Activated CD4-positive, alpha-beta T cell treated with anti-CD3 and anti-CD28 coated beads, Interleukin-2, amount 50 U/mL, for 24 hours (primary cell): ENCODE measurements at places on chromosomes 12 and 14.

GRCh38 chr12:18998343-18999261 lies 130.9 kb upstream of the PLEKHA5 start:
- DNase-seq = no peak

GRCh38 chr14:60487211-60487610 lies 1.3 kb upstream of the C14orf39 start:
- no peak for DNase-seq

- no peak for DNase-seq
Observed at GRCh38 chr12:111352296-111352993, 16.4 kb downstream of the PHETA1 start.

DNA sequence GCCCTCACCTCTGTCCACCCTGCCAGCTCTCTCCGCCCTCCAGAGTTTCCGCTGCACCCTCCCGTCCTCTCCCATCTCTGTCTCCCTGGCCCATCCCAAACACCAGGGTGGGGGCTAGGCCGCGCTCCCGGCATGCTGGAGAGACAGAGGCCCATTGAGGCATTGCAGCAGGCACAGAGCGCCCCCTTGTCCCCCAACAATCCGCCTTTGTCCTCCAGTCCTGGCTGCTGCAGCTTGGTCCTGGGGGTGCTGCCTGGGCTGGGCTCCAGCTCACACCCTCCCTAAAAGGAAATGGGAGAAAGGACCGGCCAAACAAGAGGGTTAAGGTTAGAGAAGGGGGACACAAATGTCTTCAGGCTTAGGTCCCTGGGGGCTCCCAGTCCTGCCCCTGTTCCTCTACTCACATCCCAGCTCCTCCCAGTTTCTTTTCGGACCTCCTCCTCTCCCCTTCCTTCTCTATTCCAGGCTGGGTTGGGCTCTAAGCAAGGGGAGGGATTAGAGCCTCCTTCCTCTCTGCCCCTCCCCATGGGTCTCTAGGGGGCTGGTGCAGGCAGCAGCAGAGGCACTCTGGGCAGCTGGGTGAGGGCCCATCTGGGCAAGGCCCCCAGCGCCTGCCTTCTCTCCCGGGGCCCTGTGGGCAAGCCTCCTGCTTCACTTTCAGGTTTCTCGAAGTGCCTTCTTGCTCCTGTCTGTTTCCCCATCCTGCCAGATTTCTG lies at the start of gene CMTM5:
Gene CMTM5, plus strand, starts transcription at position 565 of the 716 bp plus-strand sequence. CDS start 206 bp downstream, outside the sequence.
- DNase-seq = no peak

- DNase-seq = no peak
Observed at GRCh38 chr14:68856572-68856971, 63.7 kb upstream of the ZFP36L1 start.

DNA sequence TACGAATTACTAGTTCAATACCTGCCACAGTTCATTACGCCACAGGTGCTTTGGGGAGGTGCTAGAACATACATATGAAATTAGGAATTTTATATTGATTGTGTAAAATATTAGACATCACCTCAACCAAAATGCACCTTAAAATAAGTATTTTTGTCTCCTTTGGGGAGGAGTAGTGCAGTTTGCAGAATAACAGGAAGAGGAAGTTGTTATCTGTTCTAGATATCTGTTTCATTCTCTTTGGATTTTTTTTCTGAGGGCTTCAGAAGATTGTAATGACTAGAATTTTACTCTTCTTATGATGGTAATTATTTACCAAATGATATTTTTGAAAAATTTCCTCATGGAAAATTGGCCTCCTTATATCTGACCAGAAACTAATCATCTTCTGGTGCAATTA lies 9.9 kb upstream of the GYS2 start:
- no peak for DNase-seq

DNA sequence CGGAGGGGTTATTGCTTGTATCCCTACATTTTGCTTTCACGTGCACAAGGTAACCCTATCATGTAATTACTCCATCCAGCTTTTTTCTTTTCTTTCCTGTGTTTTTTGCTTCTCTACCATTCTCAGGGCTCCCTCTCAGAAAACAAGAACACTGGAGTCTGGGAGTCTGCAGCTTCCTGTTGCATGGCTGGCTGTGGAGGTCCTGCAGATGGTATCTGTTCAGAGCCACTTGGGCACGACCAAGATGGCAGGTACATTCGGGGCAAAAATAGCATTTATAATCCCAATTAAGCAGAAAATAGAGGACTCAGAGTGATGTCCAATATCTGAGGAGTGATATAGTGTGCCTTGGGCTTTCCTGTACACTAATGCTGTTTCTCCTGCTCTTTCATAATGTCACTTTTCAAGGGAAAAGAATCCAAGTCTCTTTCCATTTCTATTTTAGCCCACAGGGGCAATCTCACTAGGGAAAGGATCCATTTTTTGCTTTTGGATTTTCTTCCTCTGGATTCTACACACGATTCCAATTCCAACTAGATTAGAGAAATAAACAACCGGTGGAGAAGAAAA lies 3.2 kb upstream of the NUMB start:
- no peak for DNase-seq

GRCh38 chr14:106826833-106827369 lies 1300.5 kb downstream of the TMEM121 start:
- no peak for DNase-seq

DNA sequence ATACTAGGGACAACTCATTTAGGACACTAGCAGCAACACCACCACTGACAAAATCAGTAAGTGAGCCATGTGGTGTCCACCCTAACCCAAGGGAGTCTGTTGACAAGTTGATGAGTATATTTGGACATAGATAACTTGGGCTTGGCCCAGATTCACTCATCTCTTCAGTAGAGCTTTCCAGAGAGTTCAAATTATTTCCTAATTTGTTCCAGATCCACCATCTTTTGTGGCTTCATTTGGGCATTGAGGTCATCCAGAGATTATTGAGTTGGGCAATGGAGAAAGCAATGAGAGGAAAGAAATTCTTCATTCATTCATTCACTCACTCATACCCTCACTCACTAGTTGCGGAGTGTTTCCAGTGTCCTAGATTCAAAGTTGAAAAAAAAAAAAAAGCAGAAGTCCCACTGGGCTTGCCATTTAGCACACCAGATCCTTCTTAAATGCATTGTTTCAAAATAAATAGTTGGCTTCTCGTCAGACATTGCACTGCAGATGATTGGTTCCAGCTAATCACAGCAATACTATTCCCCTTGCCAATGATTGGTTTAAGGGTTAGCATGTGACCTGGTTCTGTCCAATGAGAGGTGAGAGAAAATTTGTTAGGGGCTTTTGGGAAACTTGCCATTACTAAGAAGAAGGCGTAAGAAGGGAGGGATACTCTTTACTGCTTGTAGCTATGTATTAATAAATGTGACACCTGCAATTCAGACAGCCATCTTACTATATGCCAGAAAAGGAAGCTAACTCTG lies 31.8 kb upstream of the WSCD2 start:
- DNase-seq = no peak

GRCh38 chr12:34333337-34333736 lies 311.0 kb downstream of the ALG10 start:
- no peak for DNase-seq

DNA sequence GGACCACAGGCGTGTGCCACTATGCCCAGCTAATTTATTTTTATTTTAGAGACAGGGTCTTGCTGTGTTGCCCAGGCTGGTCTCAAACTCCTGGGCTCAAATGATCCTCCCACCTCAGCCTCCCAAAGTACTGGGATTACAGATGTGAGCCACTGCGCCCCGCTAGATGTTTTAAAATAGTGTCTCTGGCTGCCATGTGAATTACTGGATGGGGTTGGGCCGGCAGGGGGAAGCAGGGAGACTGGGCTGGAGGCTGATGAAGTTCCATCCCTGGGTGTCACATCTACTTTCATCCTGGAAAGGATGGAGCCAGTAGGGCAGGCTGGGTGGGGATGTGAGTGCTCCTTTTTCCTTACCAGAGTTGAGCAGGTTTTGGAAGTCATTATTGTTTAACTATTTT lies 46.1 kb downstream of the DNAH10 start:
- no peak for DNase-seq

DNA sequence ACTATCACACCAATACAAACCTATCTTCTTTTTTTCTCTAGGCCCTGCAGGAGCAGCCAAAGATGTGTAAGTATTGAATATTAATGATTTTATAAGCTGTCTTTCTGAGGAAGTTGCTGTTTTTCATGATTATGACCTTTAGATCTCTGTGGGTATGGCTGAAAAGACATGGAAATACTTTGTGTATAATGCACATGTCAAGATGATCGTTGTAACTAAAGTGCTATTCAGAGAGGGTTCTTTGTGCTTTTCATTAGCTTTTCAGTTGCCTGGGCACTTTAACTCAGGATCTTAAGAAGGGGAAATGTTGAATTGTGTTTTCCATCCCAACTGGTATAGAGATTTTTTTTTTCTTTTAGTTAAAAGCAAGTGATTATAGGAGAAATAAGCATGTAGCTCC lies 18.1 kb downstream of the C12orf75 start:
- no peak for DNase-seq

DNA sequence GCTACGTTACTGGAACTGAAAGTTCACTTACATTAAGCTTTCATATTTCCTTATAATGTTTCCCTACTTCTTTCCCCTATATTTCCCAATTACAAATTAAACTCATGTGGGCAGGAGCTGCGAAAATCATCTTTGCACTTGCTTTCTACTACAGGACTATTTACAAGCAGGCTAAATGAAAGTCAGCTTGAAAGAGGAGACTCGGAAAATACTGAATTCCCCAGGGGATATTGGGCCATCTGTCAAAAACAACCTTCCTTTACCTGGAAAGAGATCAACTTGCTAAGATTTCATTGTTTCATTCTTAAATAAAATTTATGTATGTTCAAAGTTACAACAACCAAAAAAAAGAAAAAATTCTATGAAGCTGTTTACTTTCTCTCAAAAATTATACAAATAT lies 92.8 kb upstream of the BBS10 start:
- DNase-seq = no peak

GRCh38 chr12:106601496-106601895 lies 18.7 kb downstream of the RFX4 start:
- DNase-seq = no peak

DNA sequence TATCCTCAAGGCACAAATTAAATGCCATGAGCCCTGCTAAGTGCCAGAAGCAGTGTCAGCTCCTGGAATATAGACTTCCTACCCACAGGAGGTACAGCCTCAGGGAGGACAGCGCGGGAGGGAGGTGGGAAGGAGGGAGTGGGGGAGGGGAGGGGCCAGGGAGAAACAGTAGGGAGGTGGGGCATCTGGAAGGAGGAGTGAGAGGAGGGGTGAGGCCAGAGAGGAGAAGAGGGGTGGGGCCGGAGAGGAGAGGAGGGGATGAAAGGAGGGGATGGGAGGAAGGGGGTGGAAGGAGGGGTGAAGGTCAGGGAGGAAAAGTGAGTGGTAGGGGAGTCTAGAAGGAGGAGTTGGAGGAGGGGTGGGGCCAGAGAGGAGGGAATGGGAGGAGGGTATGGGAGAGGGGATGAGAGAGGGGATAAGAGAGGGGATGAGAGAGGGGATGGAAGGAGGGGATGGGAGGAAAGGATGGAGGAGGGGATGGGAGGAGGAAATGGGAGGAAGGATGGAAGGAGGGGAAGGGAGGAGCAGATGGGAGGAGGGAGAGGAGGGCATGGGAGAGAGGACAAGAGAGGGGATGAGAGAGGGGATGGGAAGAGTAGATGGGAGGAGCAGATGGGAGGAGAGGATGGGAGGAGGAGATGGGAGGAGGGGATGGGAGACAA lies 9.2 kb upstream of the CCDC197 start:
- DNase-seq = no peak

- no peak for DNase-seq
Observed at GRCh38 chr14:56180754-56181542, 62.7 kb downstream of the PELI2 start.
